ENCODE measurements at places on chromosomes 12 and 14.
A peak's percentile ranks its signal among the peaks of the same experiment; 100 is the strongest.

DNA sequence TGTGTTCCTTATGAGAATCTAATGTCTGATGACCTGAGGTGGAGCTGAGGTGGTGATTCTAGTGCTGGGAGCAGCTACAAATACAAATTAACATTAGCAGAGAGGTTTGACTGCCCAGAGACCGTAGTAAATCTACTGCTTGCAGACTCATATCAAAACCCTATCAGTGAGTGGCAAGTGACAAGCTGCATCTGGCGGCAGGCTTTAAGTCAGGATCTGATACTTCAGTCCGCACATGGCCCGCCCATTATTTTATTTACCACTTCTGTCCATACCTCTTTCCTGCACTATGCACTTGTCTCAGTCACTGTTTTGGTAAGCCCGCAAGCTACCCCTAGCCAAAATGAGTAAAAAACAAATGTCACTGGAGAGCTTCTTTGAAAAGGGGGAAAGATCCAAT is 11.4 kb downstream of the CEP128 start:
- peak; percentile 58 for DNase-seq

GRCh38 chr14:32457213-32457920 is 128.3 kb downstream of the AKAP6 start:
- DNase-seq = no peak

- DNase-seq = no peak
Measured at GRCh38 chr12:124956571-124956970, 32.4 kb downstream of the DHX37 start.

DNA sequence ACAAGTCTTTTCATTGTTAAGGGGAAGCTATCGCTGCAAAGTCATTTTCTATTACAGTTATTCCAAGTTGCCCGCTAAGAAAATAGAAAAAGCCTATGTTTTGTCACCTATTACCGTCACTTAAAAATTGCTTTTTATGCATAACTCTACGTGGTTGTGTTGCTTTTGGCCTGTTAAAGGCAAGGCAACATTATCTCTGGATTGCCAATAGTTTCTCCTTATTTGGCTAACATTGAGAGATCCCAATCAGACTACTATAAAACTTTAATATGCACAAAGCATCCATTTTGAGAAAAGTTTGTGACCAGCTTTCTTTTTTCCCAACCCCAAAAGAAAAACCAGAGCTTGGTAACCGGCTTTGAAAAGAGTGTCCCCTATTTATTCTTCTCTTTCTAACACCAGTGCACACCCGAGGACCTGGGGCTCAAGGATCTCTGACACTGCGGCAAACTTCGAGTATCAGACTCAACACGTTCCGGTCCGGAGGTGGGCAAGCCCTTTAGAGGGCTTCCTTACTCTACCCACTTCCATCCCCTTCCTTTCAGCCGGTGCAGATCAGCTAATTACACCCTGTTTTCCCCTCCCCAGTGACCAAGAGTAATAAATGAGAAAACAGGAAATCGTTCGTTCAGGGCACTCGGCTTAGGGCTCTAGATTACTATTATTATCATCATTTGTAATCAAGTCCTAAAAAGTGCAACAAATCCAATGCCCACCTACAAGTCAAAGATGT is 1.2 kb downstream of the PPP1R12A start:
- peak; percentile 76 for DNase-seq

GRCh38 chr12:124216966-124217365 is 77.9 kb upstream of the RFLNA start:
- DNase-seq = no peak

DNA sequence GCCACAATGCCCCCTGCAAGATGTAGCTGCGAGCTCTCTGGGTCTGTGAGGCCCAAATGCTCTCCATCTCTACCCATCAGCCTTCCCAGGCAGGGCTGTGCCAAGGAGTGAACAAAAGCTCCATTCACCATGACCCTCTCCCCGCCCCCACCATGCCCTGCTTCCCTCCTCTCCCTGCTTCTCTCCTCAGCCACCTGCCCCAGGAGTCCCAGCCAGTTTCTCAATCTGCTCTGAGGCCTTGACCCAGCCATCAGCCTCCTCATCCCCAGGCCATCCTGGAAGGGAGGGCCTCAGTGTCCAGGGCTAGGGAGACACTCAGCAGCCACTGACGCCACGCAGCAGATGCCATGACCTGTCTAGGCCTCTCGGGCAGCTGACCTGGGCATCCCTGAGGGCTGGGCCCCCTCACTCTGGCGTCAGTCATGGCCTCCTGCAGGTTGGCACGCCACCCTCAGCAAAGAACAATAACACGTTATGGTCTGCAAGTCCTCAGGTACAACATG is 8.5 kb upstream of the KRT5 start:
- DNase-seq = no peak

DNA sequence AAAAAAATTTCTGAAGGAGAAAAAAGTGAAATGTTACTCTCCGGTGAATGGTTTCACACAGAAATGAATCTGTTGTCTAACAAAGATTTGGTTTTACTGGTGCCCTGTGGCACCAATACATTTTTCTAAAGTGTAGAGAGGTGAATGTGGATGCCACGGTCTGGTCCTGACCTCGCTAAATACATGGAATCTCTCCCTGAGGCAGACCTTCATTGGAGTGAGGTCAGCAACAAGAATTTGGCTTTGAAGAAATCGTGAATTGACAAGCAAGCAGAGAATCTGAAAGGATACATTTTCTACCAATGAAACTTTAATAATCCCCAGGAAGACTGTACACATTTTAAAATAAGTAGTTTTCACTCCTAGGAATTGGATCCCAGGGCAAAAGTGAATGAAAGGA is 81.2 kb upstream of the OTOGL start:
- no peak for DNase-seq

GRCh38 chr14:99122521-99123125 is 149.4 kb downstream of the BCL11B start:
- no peak for DNase-seq

DNA sequence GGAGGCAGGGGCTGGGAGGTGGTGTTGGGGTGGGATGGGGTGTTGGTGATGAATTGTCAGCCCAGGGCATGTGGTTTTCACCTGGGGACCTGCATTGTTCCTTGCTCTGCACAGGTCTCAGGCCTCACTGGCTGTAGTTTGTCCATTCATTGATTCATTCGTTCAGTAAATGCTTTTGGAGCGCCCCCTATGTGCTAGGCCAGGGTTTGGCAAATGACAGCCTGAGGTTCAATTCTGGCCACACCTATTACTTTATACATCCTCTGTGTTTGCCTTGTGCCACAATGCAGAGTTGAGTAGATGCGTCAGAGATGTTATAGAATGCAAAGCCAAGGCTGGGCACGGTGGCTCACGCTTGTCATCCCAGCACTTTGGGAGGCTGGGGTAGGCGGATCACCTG is 4.7 kb downstream of the ADCK1 start:
- peak; percentile 41 for DNase-seq

DNA sequence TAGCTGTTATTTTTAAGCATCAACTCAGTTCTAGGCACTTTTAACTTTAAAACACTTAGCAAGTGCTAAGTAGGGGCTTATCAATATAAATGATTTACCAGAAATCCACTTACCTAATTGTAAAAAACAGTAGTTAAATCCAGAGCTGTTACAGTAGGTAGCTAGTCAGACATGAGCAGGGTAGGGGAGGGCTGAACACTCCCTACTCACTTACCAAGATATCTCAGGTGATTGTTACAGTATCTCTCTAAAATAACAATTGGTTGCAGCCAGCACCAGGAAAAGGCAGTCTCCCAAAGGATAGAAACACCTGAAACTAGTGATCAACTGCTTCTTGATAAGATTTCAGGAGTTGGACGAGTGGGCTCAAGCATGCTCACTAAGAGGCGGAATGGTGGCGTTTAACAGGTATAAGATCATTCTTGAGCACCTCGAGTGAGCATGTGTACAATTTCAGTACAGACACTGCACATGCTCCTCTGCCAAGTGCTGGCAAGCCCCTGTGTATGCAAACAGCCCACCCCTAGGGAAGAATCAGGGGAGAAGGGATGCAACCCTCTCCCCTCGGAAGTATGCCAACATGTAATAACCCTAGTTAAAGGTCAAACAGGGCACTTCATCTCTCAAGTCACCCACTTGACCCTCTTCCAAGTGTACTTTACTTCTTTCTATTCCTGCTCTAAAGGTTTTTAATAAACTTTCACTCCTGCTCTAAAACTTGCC is 1113.6 kb upstream of the SEL1L start:
- DNase-seq = no peak

DNA sequence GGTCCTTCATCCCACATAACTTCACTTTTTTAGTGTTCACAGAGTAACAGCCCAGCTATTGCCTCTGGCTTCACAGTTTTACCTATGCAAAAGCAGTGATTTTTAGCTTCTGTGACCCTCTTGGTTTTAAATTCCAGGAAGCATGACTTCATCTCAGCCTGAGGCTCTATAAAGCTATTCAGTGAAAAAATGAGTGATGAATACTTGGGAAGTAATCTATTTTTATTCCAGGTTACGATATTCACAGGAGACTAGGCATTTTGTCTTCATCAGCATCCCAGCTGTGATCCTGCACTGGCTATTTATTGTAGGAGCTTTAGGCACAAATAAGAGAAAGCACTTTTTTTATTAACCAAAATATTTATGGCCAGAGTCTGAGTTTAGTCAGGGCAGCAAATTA is 164.8 kb downstream of the SNAPC1 start:
- no peak for DNase-seq

- DNase-seq = no peak
Measured at GRCh38 chr12:109600481-109600880, 26.9 kb downstream of the MVK start.

GRCh38 chr14:55578511-55578910 is 1.5 kb upstream of the KTN1 start:
- no peak for DNase-seq

DNA sequence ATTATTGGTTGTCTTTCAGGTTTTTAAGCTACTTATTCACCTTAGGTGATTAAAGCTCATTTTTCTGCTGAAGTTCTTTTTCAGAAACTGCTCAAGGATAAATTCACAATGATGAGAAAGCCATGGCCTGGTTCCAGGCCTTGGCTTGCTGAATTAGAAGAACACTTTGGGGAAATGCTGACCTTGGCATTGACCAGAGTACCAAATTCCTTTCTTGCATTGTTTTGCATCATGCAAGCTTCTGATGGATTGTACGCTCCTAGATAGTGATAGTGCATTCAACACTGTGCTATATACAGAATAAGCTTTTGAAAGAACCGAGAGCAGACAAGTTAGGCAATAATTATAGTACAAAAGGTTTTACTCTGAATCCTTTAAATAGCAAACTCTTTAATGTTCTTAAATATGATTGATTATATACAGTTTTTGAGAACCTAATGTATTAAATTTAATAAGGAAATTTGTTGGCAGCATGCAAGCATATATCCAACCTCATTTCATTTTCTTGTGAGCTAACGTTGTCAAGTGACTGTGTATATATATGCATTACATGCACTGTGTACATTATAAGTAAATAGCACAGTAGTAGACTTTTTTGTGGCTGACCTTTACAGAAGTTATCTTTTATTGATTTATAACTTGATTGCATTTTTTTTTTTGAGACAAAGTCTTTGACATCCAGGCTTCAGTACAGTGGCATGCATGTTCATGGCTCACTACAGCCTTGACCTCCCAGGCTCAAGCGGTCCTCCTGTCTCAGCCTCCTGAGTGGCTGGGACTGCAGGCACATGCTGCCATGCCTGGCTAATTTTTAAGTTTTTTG is 99.2 kb downstream of the DIP2B start:
- DNase-seq = peak; percentile 20

DNA sequence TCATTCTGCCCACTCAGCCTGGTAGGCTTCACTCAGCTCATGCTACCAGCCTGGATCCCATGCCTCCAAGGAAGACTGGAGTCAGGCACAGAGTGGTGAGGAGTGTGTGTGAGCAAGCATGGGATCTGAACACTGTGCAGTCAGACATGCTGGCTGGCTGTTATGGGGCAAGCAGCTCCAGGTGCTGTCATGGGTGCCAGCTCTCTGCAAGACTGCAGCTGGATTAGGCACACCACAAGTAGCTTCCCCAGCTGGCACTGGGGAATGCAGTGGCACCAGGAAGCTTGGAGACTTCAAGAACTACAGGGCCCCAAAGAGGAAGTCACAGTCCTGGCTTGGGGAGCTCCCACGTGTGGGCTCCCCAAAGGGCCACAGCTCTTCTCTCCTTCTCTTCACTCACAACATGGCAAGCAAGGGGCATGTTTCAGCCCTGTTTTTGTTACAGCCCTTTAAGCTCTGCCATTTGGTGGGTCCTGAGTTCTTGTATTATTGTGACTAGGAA is 202.5 kb downstream of the VRK1 start:
- no peak for DNase-seq

GRCh38 chr14:51145246-51145645 is 50.3 kb upstream of the TRIM9 start:
- no peak for DNase-seq
